Stimulated activated CD4-positive, alpha-beta T cell treated with anti-CD3 and anti-CD28 coated beads, TNF-alpha, amount 100 ng/mL, for 4 hours (primary cell): ENCODE measurements at places on chromosomes 5 and 9.

DNA sequence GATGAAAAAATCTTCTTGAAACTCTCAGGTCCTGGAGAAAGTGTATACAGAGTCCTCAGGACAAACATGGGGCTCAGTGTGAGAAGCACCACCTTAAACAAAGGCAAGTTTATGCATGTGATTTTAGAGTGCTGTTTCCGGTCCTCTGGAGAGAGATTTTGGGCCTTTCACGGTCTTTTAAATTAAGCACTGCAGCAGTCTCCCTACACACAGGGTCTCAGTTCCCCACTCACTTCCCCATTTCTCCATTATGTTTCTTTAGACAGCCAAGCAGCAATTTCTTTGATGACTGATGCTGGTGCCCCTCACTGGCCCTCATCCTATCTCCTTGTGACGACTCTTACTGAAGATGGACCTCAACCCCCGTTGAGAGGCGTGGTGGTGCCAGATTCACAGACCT lies 220.2 kb upstream of the CLINT1 start:
- DNase-seq, result no peak

- DNase-seq, result no peak
Measured at GRCh38 chr9:88258024-88258423, 119.7 kb upstream of the SPATA31C2 start.

- no peak for DNase-seq
Measured at GRCh38 chr5:143218517-143219170, 184.8 kb downstream of the NR3C1 start.

DNA sequence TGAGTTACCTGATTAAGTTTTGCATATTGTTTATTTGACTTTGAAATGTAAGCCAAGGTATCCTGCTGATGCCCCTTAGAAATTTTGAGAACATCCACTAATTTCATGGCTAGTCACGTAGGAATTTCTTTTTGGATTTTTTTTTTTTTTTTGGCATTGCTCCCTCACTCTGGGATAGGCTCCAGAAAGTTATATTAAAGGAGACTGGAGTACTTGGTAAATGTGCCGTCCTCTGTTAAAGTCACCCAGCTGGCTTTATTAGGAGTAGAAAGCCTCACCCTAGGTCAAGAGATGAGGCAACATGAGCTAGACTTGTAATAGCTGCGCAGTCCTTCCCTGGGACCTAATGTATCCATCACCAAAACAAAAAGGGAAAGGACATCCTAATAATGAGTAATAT lies 3.1 kb downstream of the KCTD16 start:
- DNase-seq, result no peak

DNA sequence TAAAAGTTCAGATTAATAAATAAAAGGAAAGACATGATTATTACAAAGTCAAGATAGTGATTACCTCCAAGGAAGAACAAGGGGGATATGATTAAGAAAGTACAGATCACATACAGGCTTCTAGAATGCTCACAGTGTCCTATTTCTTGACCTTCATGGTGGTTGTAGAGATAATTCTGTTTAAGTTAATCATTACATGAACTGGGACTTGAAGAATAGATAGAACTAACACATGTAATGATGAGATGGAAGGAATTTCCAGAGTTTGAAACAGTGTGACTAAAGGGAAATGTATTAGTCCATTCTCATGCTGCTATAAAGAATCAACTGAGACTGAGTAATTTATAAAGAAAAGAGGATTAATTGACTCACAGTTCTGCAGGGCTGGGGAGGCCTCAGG lies 72.7 kb downstream of the LURAP1L start:
- DNase-seq, result no peak

DNA sequence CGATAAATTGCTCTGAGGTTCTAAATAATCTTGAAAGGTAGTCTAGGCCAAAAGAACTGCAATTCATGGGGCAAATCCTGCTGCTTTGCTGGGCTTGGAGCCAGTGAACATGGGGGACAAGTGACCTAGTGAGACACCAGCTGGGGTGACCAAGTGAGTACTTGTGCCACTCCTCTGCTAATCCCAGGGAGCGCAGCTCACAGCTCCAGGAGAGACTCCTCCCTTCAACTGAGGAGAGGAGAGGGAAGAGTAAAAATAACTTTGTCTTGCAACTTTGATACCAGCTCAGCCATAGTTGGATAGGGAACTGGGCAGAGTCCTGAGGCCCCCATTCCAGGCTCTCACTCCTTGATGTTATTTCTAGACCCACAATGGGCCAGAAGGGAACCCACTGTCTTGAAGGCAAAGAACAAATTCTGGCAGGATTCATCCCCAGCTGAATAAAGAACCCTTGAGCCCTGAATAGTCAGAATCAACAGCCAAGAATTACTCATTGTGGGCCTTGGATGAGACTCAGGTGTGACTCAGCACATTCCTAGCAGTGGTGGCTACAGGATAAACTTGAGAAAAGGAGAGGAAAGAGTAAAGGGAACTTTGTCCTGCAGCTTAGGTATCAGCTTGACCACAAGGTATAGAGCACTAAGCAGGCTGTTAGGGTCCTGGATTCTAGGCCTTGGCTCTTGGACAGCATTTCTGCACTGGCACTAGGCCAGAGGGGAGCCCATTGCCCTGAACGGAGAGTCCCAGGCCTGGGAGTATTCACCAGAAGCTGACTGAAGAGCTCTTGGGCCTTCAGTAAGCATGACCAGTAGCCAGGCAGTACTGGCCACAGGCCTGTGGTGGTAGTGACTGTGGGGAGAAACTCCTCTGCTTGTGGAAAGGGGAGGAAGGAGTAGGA lies 288.3 kb upstream of the CDH18 start:
- DNase-seq, result no peak

- no peak for DNase-seq
Measured at GRCh38 chr9:129458663-129459546, 162.0 kb downstream of the C9orf50 start.

GRCh38 chr5:111063709-111064322 lies 7.7 kb upstream of the TSLP start:
- no peak for DNase-seq

- no peak for DNase-seq
Measured at GRCh38 chr9:16252616-16253015, 617.9 kb downstream of the BNC2 start.

DNA sequence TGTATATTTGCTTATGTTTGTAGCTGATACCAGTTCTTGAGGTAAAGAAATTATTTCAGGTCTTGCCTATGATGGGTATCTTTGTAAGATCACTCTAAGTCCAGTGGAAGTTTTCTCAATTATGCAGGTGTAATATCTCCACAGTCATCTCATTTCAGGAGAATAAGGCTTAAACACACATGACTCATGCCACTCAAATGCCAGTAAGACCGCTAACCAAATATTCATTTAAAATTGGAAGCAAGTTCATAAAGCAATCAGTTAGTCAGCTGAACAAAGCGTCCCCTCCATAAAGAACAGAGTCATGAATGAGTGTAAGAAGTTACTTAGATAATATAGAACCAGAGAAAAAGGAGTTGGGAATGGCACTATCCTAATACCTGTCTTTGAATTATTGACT lies 248.7 kb downstream of the LURAP1L start:
- DNase-seq, result no peak

- no peak for DNase-seq
Measured at GRCh38 chr5:82766206-82766605, 311.0 kb downstream of the TMEM167A start.

GRCh38 chr5:154884424-154884823 lies 26.0 kb downstream of the CNOT8 start:
- DNase-seq, result no peak

GRCh38 chr5:77761606-77762005 lies 14.5 kb downstream of the TBCA start:
- DNase-seq, result no peak

- no peak for DNase-seq
Measured at GRCh38 chr9:26523577-26523976, 369.0 kb downstream of the CAAP1 start.

DNA sequence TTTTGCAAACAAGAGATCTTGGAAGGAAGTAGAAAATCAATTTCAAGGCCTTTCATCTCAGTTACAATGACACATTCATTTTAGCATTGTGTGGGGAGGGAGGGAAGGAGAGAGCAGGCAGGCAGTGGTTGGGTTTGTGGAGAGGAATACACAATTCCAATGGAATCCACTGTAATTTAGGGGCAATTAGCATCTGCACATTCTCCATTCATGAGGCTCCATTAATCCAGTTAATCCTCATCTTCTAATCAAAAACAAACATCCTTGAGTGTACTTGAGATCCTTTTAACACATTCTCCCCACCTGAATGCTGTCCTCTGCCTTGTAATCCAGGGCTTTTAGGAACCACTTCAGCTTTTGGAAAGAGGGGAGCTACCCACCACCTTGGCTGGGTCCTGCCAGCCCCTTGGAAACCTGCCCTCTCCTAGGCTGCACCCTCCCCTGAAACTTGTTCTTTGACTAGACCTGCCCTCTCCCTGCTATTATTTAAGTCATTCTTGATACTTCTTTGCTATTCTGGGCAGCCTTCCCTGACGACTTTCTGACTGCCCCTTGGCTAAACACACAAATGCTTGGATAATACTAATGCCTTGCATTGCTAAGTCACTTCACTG lies 271.2 kb downstream of the SLIT3 start:
- DNase-seq, result no peak

DNA sequence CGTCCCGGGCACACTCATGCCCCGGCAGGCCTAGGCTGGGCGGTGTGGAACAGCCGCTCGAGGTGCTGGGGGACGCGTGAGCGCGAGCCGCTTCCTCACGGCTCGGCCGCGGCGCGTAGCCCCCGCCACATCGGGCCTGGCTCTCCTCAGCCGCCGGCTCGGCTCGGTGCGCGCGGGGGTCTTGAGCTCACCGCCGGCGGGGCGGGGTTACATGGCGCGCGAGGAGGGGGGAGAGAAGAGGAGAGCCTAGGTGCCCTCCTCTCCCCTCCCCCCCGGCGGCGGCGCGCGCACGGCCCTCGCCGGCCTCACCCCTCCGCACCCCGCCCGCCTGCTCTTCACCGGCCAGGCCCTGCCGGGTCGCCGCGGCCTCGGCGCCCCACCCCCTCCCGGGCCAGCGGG lies 7.7 kb downstream of the RANBP6 start:
- DNase-seq, result peak; percentile 66

GRCh38 chr5:11310158-11310557 lies 549.1 kb upstream of the DAP start:
- DNase-seq, result no peak

- no peak for DNase-seq
Measured at GRCh38 chr9:128635266-128636023, 21.2 kb downstream of the DYNC2I2 start.
